Fibroblast of upper back skin (primary cell): ENCODE measurements at places on chromosomes 1 and 21.

GRCh38 chr1:207872621-207873020, 38.3 kb downstream of the CD34 start:
- DNase-seq, result no peak

- DNase-seq, result peak; percentile 63
Measured at GRCh38 chr1:156295391-156295947, at the start of gene GLMP. GLMP (minus strand) TSS chr1:156295679; CDS start chr1:156295645, 34 bp downstream.

DNA sequence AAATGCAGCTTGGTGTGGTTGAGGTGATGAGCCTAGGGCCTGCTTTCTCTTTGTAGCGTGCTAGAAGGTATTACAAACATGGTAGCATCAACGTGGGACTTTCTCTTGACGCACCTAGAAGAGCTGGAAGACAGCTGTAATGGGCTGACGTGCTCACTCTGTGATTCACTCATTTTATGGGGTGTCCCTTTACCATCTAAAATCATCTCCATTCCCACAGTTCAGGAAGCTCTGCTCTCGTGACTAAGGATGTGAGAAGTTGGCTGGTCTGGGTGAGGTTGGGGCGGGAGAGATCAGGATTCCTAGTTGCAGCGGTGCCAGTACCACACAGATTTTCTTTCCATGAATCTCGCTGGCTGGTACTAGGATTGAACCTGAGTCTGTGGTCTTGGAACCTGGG, 4.2 kb downstream of the HTR6 start:
- DNase-seq, result no peak

GRCh38 chr1:236507022-236507700, 16.6 kb upstream of the LGALS8 start:
- peak; percentile 22 for DNase-seq

GRCh38 chr1:51910221-51911000, 31.9 kb upstream of the NRDC start:
- DNase-seq, result no peak

DNA sequence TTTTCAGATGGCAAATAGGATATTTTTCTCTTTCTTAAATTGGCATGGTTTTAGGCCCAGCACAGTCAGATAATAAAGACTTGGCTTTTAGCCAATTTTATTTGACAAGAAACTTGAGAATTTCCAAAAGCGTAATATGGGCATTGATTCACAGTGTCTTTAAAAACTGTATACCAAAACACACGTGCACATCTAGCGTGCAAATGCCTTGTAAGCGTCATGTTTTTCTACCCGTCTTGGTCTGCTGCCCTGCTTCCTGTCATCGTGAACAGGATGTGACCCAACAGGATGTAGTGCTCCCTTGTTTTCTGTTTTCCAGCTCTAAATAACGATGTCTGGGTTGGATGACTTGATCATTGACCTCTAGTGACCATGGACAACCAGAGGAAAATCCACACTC, 24.7 kb upstream of the SLC44A3 start:
- DNase-seq, result no peak

GRCh38 chr1:23810818-23811540, 10.4 kb upstream of the GALE start:
- DNase-seq, result no peak

GRCh38 chr1:7471836-7472235, 299.3 kb upstream of the VAMP3 start:
- peak; percentile 82 for DNase-seq

GRCh38 chr1:28037946-28038345, 50.5 kb downstream of the EYA3 start:
- no peak for DNase-seq

- peak; percentile 54 for DNase-seq
Measured at GRCh38 chr1:25896266-25896665, 10.0 kb downstream of the STMN1 start.

- peak; percentile 89 for DNase-seq
Measured at GRCh38 chr1:53781654-53782053, 42.7 kb upstream of the GLIS1 start.

GRCh38 chr1:174700314-174700713, 252.6 kb downstream of the GPR52 start:
- no peak for DNase-seq
